ENCODE measurements at places on chromosomes 12 and 14. TPM values are rescaled to one million over a fixed set of nuclear protein-coding genes. Genes with fewer than 3 reads are reported as not detected.

DNA sequence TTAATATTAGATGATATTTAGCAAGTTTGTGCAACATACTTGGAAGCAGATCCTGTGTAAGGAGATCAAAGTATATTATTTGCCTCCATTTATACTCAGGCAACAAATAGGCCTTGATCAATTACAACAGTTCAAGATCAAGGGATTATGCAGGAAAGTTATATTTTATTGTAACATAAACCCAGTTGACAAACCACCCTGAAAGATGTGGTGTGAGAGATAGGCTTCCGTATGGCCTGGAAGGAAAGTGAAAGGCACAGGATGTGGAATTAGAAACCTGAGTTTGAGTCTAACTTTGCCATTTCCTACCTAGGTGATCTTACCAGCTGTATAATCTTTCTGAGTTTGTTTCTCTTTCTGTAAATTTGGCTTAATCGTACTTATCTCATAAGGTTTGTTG, 284.1 kb downstream of the BMP4 start:
- no peak for DNase-seq

- peak; percentile 72 for DNase-seq
Observed at GRCh38 chr12:108289350-108290161, 49.6 kb downstream of the CMKLR1 start.

DNA sequence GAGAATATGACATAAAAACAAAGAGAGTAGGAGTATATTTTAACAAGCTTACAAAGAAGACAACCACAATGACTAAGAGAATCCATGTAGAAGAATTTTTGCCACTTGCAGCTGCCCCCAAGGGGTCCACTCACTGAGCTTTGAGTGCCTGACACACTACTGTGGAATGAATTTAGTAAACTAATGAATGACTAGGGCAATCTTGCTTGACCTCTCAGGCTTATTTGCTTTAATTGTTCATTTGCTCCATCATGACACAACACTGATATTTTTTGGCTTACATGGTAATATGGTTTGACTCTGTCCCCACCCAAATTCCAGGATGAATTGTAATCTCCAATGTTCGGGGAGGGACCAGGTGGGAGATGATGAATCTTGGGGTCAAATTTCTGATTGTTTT, 249.1 kb upstream of the FAR2 start:
- no peak for DNase-seq

DNA sequence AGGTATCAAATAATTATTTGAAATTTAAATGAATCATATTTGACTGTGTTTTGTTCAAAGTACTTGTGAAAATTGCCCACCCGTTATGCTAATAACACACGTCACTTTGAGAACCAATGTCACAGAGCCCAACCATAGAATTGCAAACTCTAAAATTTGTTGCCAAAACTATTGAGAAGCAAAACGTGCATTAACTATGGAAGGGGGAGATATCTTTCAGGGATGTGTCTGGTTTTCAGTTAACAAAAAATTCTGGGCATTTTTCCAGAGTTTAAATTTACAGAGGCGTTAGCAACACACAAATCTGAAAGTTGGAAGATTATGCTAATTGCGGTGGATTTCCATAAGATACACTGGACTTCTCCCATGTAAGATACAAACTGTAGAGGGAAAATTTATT, 371.8 kb upstream of the E2F7 start:
- DNase-seq, result no peak

- DNase-seq, result no peak
Observed at GRCh38 chr12:121748571-121749265, 36.2 kb downstream of the TMEM120B start.

The PTGES3 gene
- 178 TPM for polyA plus RNA-seq

The ACSM4 gene
- 0.09 TPM for polyA plus RNA-seq

DNA sequence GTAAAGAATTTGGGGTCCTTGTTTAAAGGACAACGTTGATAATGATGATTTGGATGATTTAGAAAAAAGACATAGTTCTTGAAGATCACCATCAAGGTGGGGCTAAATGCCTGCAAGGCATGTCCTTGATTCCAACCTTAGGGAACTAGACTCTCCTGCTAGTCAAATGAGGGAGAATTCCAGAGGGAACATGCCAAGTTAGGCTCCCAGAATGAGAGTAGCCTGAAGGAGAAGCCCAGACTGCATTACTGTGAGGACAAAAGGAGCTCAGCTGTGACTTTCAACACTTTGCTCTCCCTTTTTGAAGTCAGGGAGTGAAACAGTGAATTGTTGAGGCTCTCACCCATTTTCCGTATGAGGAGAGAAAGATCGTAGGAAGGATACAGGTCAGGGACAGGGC, 95.2 kb upstream of the TBX3 start:
- no peak for DNase-seq

GRCh38 chr12:42475106-42475505, 114.4 kb downstream of the PRICKLE1 start:
- DNase-seq, result no peak

- no peak for DNase-seq
Observed at GRCh38 chr14:101442451-101442850, 118.8 kb upstream of the DIO3 start.

The B3GNT4 gene
- 0.30 TPM for polyA plus RNA-seq

DNA sequence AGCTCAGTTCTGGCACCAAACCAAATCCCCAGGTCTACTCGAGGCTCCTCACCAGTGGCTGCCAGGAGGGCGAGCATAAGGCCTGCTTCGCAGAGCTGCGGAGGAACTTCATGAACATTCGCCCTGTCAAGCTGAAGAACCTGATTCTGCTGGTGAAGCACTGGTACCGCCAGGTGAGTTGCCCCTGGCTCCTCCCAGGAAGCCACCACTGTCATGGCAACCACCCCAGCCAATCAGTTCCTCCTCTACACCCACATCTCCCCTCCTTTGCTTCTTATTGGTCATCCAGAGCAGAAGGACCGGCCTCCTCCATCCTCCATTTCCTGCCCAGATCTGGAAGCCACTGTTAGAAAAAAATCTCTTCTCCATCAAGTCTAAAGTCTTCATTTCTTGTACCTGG, 17.2 kb upstream of the OAS2 start:
- DNase-seq, result no peak
